ENCODE measurements at places on chromosomes 16 and 17.
A peak's percentile ranks its signal among the peaks of the same experiment; 100 is the strongest.

GRCh38 chr17:146983-147761 is 9.8 kb downstream of the SCGB1C2 start:
- no peak for DNase-seq

GRCh38 chr17:43003542-43004172 is 2.9 kb upstream of the IFI35 start:
- DNase-seq = no peak

DNA sequence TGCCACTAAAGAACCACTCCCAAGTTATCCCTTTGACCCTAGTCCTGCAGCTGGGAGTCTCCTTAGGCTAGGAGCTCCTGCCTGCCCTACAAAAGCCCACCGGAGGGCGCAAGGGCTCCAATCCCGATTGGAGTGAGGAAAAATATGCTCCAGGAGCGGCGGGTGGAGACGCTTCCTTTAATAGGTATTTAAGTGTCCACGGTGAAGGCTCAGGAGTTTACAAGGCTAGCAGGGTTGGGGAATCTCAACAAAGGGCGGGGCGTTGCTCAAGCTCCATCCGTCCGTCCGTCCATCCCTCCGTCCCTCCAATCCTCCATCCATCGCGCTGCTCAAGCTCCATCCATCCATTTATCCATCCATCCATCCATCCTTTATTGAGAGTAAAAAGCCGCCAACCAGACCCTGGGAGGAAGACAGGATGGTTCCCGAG is 556 bp upstream of the SPNS1 start:
- peak; percentile 64 for DNase-seq

DNA sequence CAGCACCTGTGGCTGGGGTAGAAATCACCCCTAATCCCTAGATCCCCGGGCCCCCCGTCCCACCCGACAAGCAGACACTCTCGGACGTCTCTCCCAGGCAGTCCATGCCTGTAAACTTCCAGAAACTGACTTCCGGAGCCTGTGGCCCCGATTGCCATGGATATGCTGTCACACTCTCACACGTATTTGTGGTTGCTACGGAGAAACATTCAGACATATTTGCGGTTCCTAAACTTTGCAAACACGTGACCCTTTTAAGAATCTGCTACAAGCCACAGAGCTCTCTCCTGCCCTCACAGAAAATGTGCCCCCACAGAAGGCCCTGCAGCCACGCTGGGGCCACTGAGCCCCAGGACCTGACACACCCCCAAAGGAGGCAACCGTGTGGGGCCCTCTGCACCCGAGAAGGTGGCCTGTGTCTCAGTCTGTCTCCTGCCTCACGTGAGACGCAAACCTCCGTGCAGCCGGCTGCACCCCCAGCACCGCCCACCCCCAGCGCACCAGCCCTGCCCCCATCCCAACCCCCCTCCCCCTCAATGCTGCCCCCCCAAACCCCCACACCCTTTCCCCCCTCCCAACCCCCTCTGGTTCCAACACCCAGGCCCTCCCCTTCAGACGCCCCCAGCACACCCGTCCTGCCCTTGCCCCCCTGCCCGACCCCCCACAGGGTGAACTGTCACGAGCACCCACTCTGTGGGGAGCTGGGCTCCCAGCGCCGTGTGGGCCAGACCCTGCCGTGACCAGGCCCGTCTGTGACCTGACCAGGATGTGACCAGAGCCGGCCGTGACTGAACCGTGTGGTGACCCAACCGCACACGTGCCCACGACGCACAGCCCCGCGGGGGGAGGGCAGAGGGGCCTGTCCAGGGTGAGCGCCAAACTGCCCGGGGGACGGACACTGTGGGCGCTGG is 66.3 kb upstream of the METRNL start:
- no peak for DNase-seq

GRCh38 chr16:31875928-31876547 is 2.4 kb downstream of the ZNF267 start:
- DNase-seq = no peak

- DNase-seq = peak; percentile 93
Measured at GRCh38 chr17:36545465-36546417, 1.0 kb downstream of the GGNBP2 start.

DNA sequence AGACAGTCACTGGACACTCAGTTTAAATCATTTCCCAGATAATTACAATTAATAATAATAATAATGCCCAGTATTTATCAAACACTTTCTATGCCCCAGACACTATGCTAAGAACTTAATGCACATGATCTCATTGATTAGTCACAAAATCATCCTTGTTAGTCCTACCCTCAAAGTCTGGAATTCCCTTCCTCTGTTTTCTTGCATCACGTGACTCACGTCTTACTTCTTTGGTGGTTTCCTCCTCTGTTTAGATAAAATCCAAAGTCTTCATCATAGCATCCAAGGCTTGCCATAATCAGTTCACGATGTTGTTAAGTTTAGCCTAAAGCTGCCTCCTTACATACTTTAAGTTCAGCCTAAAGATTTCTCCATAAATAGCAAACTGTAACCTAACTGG is 471.9 kb downstream of the PMP22 start:
- no peak for DNase-seq

DNA sequence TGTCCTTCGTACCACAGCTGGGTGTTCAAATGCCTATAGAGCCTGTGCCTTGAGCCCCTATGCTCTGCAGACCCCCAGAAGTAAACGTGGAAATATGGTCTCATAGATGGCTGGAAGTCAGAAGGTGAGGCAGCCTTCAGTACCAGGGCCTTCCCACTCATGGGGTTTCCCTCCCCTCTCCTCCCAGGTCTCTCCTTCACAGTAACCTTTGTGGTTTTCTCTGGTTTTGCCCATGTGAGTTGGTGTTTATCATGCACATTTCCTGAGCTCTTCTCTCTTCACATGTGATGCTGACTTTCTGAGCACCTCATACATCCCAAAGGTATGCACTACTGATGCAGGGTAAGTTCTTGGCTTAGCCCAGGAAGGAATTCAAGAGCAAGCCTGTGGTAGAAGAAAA is 35.4 kb downstream of the TMEM114 start:
- DNase-seq = no peak

GRCh38 chr17:42750739-42751344 is 6.0 kb upstream of the EZH1 start:
- no peak for DNase-seq

GRCh38 chr17:71511266-71511995 is 609.4 kb upstream of the SOX9 start:
- no peak for DNase-seq

DNA sequence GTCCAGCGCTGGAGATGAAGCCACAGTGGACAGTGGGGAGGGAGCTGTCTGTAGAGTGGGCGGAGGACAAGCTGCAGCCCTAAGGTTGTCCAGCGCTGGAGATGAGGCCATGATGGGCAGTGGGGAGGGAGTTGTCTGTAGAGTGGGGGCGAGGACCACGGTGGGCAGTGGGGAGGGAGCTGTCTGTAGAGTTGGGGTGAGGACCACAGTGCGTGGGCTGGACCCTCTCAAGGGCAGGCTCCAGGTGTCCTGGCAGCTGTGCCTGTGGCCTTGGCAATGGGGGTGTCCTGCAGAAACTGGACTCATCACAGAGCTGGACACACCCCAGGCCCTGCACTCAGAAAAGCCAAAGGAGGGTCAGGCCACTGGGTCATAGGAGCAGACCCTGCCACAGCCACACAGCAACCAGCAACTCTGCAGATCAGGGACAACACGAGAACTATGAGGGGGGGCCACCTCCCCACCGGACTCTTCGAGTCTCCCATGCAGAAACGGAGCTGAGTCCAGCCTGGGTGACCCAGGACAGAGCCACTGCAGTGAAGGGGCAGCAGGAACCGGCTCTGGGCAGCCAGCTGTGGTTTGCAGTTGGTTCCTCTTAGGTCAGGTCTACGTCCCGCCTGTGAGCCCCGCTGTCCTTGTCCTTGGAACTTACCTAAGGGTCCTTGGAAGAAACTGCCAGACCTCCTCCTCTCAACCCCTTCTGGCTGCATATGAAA is 33.4 kb upstream of the CBFA2T3 start:
- DNase-seq = no peak

DNA sequence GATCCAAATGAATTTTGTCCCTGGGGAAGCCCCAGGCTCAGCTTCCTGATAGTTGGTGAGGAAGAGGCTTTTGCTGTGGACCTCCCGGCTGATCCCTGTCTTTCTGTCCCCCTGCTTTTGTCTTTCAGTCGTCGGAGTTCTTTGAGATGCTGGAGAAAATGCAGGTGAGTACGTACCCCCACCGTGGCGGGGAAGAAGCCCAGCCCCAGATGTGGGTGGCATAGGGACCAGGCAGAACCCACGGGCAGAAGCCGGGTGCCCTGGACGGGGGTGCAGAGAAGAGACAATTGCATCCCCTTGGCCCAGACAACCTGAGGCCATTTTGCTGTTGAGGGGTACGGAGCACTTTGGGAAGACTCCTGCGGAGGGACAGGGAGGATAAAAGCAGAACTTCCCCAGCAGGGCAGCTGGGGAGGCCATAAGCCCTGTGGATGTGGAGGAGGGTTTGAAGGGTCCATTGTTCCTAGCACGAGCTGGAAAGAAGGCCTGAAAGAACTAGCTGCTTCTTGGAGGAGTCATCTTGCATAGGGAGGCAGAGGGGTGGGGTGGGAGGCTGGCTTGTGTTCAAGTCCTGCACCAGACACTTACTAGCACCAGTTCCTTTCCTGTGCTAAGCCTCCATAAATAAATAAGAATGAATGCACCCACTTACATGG is 105.6 kb downstream of the OR1D5 start:
- no peak for DNase-seq

DNA sequence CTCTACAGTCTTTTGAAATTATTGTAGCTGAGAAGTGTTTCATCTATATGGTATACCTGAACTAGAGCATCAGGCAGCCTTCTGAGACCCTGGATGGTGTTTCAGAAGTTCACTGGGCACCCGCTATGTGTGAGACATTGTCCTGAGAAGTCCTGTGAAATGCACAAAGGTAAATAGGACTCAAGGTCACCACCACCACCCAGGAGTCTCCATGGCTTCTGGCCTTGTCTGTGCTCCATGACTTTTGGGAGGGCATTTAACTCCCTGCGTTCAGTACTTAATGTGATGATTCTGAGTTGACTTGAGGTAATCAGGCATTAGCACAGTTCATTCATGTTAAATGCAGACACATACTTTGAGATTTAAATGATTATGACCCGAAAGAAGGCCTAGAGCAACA is 1.1 kb downstream of the MLYCD start:
- DNase-seq = no peak

DNA sequence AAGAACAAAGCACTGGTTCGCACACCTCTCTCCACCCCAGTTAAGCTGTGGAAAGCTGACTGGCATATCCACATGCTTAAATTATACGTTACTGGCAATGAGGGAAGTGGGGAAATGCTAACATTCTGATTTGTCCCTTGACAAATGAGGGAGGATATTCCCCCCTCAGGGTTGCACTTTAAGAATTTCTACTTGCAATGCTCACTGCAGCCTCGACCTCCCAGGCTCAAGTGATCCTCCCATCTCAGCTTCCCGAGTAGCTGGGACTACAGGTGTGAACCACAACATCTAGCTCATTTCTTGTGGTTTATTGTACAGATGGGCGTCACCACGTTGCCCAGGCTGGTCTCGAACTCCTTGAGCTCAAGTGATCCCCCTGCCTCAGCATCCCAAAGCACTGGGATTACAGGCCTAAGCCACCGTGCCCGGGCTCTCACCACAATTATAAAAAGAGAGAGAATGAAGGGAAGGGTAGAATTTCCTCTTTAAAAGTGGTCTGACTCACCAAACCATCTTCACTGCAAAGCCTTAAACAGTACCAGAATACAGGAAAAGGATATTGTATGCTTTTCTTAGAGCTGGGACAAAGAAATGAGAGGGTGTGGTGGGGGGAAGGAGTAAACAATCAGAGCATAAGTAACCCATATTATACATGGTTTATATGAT is 38.9 kb downstream of the KANSL1 start:
- DNase-seq = no peak

DNA sequence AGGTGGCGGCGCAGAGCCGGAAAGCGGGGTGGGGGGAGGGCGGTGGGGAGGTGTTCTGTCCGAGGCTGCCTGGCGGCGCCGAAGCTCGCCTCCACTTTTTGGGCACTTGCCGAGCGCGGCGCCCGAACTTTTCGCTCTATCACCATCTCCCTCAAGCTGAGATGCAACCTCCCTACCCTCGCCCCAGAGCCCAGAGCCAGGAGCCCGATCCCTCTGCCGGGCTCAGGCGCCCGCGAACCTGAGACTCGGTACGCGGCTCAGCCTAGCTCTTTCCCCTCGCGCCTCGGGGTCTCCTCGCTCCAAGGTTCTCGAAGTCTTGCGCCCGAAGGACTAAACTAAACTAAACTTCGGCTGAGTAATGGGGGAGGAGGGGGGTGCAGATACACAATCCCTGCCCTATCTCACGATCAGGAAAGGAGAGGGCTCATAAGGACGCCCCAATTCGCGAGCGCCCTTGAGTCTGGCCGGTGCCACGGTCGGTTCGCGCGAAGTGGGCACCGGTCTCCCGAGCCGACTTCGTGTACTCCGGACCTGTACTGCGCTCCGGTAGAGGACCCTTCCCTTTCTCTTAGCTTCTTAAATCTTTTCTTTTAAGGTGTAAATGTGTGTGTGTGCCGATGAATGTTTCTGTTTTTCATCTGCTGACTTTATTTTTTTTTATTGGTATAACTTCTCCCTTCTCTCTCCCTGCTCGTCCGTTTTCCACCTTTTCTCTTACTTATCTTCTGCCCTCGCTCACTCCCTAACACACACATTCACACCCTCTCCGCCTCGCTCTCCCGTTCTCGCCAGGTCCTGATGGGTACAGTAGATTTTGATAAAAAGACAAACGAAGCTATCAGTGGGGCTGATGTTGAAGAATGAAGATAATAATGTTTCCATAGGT is 1.9 kb upstream of the SALL1 start:
- no peak for DNase-seq

DNA sequence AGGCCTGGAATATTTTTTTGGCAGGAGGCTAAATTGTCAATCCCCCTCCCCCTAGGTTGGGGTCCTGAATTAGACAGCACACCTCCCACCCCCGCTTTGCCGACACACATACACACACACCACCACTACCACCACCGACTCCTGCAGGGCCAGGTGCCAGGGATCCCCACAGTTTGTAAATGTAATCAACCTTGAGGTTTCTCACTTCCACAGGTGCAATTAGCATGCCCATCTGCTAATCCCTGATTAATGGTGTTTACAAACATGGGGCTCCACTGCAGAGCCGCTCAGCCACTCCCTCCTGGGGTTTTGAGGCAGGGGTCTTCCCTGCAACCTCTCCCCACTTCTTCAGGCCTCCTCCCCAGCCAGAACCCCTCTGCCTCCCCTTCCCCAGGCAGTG is 11.8 kb downstream of the MRM1 start:
- DNase-seq = no peak

- DNase-seq = no peak
Measured at GRCh38 chr17:2262135-2262587, 41.4 kb downstream of the SMG6 start.

- no peak for DNase-seq
Measured at GRCh38 chr17:4856937-4857314, 23.8 kb downstream of the MINK1 start.

DNA sequence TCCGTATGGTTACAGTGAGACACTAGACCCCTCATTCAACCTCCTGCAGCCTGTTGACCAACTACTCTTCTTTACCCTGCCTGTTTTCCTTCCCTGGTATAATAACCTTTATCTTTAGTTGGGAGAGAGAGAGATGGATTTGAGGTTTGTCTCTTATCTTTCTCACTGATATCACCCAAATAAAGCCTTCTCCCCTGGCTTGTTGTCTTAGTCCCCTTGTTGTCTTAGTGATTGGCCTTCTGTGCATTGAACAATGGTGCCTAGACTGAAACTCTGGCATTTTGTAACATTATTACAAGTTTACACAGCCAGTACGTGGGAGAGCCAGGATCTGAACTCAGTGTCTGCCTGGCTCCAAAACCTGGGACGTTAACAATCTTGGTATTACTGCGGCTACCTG is 560.8 kb downstream of the HS3ST4 start:
- no peak for DNase-seq

- DNase-seq = no peak
Measured at GRCh38 chr17:82227629-82228277, 1.1 kb upstream of the SLC16A3 start.

- no peak for DNase-seq
Measured at GRCh38 chr17:49216482-49216881, 6.0 kb downstream of the ABI3 start.
